ENCODE measurements at places on chromosomes 7 and 10.

GRCh38 chr7:158910254-158911053 is 54.1 kb downstream of the DYNC2I1 start:
- DNase-seq, result no peak

- DNase-seq, result no peak
Measured at GRCh38 chr10:96512524-96513304, 1.0 kb downstream of the TLL2 start.

GRCh38 chr10:78269060-78269459 is 235.4 kb downstream of the RPS24 start:
- DNase-seq, result no peak

DNA sequence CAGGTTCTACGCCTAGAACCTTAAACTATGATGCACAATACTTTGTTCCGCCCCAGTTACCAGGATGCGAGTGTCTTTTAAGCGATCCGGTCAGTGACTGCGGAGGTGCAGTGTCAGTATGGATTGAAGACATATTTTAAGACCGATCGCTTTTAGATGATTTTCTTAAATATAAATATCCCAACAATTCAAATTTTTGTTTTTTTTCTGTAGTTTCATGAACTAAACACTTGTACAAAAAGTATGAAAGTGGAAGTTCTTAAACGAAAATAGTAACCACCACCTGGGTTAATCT is 835 bp downstream of the COMMD3 start:
- DNase-seq, result no peak

GRCh38 chr10:17122726-17123661 is 6.6 kb downstream of the CUBN start:
- no peak for DNase-seq

- DNase-seq, result peak; percentile 18
Measured at GRCh38 chr7:8217200-8218068, 44.5 kb downstream of the ICA1 start.

GRCh38 chr10:91519899-91520514 is 109.9 kb downstream of the HECTD2 start:
- DNase-seq, result no peak

GRCh38 chr10:3757250-3757637 is 27.8 kb downstream of the KLF6 start:
- DNase-seq, result no peak
